ENCODE measurements at places on chromosomes 5 and 9.

DNA sequence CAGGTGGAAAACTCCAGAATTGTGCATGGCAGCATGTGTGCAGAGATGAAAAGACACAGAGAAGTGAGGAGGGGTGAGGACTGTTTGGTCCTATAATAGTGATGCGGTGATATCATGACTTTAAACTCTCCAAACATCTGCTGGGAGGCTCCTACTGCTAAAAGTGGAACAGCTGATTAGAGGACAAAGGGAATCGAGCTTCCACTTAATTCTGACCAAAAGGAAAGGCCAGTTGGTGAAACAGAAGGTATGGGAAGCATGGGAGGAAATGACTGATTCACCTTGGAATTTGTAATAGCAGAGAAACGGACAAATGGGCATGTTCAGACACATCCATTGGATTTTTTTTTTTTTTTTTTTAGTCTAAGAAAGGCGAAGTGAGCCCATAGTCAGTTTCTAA, 67.5 kb upstream of the MAMDC2 start:
- DNase-seq = no peak

- DNase-seq = no peak
Measured at GRCh38 chr5:59275510-59276324, 617.8 kb downstream of the PDE4D start.

DNA sequence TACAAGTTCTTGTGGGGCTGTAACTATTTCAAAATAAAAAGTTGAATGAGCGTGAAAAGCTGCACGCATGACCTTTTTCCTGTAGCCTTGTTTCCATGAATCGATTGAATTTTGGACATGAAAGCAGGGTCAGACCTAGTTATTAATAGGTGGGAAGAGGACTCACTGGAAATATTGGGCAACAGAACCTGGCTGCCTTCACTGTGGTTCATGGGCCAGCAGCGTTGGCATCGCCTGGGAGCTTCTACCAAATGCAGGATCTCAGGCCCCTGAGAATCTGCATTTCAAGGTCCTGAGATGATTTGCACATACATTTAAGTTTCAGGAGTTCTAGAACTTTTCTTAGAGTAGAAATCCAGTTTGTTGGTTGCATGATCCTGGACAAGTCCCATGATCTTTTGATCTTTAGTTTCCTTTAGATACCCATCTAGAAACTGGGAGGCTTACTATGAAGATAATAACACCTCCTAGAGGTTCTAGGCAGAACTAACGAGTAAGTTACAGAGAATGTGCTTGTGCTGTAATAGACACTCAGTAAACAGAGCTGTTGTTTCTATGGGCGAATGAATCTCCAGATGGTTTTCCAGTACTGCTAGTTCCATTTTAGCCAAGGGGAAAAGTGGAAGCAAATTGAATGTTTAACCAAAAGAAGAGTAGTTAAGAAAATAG, 12.4 kb downstream of the ANKRD33B start:
- DNase-seq = no peak

- DNase-seq = no peak
Measured at GRCh38 chr5:179275941-179276837, 69.1 kb downstream of the ADAMTS2 start.

DNA sequence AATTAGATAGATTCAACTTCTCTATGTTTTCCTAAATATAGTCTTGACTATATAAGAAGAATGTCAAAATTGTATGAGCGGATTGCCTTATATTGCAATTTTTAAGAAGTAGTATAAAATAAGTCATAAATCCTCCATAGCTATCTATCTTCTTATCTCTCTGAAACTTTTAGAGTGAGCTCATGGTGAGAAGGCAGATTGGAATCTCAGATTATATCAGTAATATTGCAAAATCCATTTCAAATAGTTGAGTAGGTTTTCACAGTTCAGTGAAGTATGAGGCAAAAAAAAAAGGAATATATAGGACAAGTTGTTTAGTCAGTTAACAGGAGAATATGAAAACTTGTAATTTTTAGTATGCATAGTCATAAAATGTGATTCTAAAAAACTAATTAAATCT, 156.4 kb downstream of the FAM174A start:
- no peak for DNase-seq

DNA sequence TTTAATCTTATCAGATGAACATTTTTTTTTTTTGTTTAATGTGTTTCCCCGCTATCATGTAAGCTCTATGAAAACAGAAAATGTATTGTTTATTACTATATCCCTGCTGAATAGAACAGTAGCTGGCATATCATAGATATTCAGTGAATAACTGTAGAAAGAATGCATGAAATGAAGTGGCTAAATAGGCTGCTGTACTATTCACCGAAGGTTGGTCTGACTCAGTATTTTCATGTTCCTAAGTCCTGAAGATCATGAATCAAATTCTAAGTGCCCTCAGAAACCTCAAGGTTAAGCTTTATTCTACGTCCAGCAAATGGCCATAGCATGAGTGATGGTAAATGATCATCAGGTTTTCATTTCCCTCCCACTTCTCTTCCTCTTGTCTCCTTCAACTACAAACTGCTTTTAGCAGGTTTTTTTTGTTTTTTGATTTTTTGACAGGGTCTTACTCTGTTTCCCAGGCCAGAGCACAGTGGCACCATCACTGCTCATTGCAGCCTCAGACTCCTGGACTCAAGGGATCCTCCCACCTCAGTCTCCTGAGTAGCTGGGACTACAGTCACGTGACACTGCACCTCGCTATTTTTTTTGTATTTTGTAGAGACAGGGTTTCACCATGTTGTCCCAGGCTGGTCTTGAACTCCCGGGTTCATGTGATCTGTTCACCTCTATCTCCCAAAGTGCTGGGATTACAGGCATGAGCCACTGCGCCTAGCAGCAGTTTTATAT, 19.1 kb upstream of the ZFAND5 start:
- no peak for DNase-seq

DNA sequence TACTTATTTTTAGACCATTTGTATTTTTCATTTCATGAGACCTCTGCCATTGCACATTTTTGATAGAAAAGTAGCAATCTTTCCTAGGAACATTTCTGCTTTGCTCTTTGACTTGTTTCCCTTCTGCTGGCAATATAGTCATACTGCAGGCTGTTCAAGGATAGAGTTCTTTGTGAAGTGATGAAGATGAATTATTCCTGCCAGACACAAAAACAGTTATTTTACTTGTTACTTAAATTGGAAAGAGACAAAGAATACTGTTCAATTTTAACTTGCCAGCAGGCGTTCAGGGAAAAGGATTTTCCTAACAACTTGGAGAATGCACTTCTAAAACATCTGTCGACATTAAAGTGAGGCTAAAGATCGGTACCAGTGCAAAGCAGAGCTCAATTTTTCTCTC, 251.7 kb upstream of the ACTBL2 start:
- no peak for DNase-seq

GRCh38 chr9:108283696-108284095, 572.1 kb downstream of the ACTL7B start:
- DNase-seq = no peak

DNA sequence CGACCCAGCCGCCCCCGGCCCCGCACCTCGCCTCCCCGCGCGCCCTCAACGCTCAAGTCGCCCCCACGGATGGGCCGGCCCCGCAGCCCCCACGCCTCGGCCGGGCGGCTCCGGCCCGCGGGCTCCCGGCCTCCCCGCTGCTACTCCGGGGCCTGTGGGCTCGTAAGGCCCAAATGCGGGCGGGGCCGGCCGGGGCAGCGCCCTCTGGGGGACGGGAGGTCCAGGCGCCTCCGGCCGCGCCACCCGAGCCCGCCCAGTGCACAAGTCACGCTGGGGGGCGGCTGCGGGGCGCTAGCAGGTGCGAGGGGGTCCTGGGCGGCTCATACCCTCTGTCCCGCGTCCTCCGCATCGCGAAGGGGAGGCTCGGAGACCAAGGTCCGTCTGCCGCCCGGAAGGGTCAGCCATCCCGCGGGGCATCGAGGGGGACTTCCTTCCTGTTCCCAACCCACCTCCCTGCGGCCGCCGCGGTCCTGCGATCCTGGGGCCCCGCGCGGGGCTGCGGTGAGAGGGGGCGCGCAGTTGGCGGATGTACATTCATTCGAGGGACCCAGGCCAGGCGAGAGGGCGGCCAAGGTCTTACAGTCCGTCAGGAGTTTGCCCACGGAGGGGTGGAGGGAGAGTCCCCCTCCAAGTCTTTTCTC, at the start of gene CIZ1:
TSS of gene CIZ1 (minus strand) at position 167 of the 641 bp plus-strand sequence. CDS start 715 bp downstream, outside the sequence.
- DNase-seq = peak; percentile 61

DNA sequence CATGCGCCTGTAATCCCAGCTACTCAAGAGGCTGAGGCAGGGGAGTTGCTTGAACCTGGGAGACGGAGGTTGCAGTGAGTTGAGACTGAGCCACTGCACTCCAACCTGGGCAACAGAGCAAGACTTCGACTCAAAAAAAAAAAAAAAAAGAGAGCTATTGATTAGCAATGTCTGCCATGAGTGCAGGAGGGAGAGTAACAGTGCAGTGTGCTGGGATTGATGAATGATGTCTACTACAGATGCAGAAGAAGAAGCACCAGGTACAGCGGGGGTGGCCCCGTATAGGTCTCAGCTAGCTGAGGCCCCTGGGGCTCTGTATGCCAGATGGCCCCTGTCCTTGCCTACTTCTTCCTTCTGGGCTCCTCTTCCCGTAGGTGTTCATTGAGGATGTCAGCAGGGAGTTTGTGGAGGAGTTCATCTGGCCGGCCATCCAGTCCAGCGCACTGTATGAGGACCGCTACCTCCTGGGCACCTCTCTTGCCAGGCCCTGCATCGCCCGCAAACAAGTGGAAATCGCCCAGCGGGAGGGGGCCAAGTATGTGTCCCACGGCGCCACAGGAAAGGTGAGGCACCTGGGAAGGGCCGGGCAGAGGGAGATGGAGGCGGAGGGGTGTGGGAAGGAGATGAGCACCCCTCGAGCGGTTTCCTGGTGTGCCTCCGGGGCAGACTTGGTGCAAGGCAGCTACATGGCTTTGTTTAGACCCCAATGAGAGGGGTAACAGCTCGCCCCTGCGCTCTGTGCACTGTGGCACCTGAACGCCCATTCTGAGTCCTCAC, 13.5 kb downstream of the ASS1 start:
- no peak for DNase-seq

GRCh38 chr5:180341595-180341994, 11.5 kb downstream of the GFPT2 start:
- no peak for DNase-seq
